ENCODE measurements at places on chromosomes 4 and X. TPM values are rescaled to one million over a fixed set of nuclear protein-coding genes. Genes with fewer than 3 reads are reported as not detected.

NAA15 gene
- total RNA-seq: 28.8 TPM

GRCh38 chrX:3940000-3940610, 226.7 kb upstream of the PRKX start:
- no peak for DNase-seq
- no peaks in the 10 kb centered on the region for H3K27me3 ChIP-seq
- peaks cover 13% of the 10 kb centered on the region for H3K4me1 ChIP-seq
- H3K36me3 ChIP-seq: no peaks in the 10 kb centered on the region

- peaks cover 9% of the 10 kb centered on the region for H3K27me3 ChIP-seq
- H3K4me3 ChIP-seq: no peak overlapping the region
- peaks cover 7% of the 10 kb centered on the region for H3K4me1 ChIP-seq
- H3K36me3 ChIP-seq: no peaks in the 10 kb centered on the region
- no peak for DNase-seq
- H3K27ac ChIP-seq: no peak overlapping the region
These were observed 4.9 kb upstream of the ABCG2 start for GRCh38 chr4:88163336-88163735.

SYTL4 gene
- 8.3 TPM for total RNA-seq

- no peaks in the 10 kb centered on the region for H3K27me3 ChIP-seq
- DNase-seq: no peak
- no peak overlapping the region for H3K27ac ChIP-seq
- no peaks in the 10 kb centered on the region for H3K36me3 ChIP-seq
- no peaks in the 10 kb centered on the region for H3K4me1 ChIP-seq
These were observed 126.9 kb upstream of the TAPT1 start for GRCh38 chr4:16353165-16353564.

DNA sequence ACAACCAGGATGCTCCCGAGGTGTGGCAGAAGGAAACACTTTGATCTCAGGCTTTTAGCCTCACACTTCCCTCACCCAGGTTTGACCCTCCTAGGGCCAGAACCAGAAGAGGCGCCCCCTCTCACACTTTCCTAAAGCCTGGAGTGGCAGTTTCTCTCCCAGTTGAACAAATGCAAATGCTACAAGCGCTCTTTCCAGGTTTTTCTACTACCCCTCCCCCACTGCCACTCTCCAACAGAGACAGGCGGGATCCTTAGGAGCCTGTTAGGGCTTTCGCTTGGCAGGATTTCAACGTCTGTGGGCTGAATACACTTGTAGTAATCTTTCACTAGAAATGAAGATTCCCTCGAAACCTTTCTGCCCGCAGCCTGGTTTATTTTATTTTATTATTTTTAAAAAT, 2.4 kb downstream of the TSC22D3 start:
- H3K4me3 ChIP-seq: peak overlapping the region; percentile 52
- no peak for DNase-seq
- no peaks in the 10 kb centered on the region for H3K27me3 ChIP-seq
- no peaks in the 10 kb centered on the region for H3K4me1 ChIP-seq
- no peak overlapping the region for H3K27ac ChIP-seq
- no peaks in the 10 kb centered on the region for H3K36me3 ChIP-seq

- H3K4me1 ChIP-seq: no peaks in the 10 kb centered on the region
- H3K27ac ChIP-seq: no peak overlapping the region
- no peak overlapping the region for H3K4me3 ChIP-seq
- no peak for DNase-seq
- H3K36me3 ChIP-seq: no peaks in the 10 kb centered on the region
These were observed 13.8 kb upstream of the ADAMTS3 start for GRCh38 chr4:72582853-72583252.

BMP2K gene
- 37.4 TPM for total RNA-seq

DNA sequence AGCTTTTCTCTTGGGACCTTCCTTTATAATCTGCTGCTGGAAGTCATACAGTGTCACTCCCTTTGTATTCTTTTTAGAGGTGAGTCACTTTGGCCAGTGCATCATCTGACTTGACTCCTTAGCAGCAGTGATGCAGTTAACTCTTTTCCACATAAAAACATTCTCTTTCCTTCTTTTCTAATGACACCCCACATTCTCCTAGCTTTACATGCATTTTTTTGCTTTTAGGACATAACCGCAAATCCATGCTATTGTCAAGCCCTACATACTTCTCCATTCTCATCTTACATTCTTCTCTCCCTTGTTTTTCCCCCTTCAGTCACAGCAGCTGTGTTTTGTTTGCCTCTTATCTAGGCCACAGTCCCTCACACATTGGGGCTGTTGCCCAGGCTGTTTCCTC, 55.1 kb downstream of the ZNF330 start:
- no peak overlapping the region for H3K27ac ChIP-seq
- no peaks in the 10 kb centered on the region for H3K4me1 ChIP-seq
- no peaks in the 10 kb centered on the region for H3K36me3 ChIP-seq
- no peak overlapping the region for H3K4me3 ChIP-seq
- DNase-seq: no peak

DNA sequence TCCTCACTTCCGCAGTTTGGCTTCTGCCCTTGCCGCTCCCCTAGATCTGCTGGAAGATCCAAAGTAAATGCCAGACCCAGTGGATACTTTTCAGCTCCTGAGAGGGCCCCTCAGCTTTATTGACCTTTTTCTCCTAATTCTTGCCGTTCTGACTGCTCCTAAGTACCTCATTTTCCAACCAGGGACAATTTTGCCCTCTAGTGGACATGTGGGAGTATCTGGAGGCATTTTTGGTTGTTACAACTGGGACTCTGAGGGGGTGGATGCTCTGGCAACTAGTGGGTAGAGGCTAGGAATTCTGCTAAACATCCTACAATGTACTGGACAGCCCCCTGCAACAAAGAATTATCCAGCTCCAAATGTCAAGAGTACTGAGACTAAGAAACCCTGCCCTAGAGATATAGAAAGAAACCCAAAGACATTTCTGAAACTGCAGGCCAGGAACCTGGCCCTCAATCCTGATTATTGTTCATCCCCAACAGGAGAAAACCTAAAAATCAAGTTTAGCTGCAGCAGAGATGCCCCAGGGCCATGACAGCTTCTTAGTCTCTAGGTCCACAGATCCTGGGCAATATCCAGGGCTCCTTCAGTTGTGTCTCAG, 3.4 kb downstream of the TEX13B start:
- no peak overlapping the region for H3K27ac ChIP-seq
- no peak overlapping the region for H3K4me3 ChIP-seq
- DNase-seq: no peak
- no peaks in the 10 kb centered on the region for H3K4me1 ChIP-seq
- no peaks in the 10 kb centered on the region for H3K27me3 ChIP-seq
- no peaks in the 10 kb centered on the region for H3K36me3 ChIP-seq

DNA sequence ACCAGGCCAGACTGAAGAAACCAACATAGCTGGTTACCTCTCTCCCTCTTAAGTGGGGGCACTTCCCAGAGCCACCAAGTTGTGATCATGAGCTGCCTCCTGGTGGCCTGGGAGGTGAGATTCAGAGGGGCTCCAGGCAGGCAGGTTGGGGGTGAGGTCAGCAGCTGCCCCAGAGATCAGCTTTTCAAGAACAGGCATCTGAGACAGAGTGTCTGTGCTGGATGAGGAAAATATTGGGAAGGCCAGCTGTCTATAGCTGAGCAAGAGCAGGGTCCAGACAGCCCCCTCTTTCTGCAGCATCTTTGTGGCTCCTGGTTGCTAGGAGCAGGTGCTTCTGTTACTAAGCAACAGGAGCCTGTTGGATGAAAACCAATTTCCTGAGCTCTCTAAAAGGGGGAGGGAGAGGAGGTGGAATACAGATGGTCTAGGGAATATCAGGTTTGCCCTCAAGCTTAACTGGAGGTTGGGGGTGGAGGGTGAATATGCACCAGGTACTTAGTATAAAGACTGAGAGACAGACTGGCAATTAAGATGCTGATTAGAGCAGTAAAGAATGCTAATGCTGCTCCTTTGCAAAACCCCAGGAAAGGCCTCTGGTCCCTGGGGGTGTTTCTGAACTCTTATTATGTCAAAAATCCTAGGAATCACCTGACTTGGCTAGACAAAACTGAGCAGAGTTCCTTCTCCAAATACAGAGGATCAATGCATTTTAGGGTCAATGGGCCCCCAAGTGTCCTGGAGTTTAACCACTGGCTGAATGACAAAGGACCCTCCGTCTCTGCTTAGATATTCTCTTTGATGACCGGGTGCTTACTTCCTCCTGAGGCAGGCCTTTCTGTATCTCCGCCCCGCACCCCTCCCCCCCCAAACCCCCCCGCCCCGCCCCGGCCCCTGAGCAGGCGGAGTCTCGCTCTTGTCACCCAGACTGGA, 21.4 kb downstream of the ZCCHC13 start:
- no peaks in the 10 kb centered on the region for H3K4me1 ChIP-seq
- no peaks in the 10 kb centered on the region for H3K36me3 ChIP-seq
- H3K27me3 ChIP-seq: no peaks in the 10 kb centered on the region
- DNase-seq: no peak
- no peak overlapping the region for H3K27ac ChIP-seq
